AML-193 (cell line): ENCODE measurements at places on chromosomes 2 and 18.

DNA sequence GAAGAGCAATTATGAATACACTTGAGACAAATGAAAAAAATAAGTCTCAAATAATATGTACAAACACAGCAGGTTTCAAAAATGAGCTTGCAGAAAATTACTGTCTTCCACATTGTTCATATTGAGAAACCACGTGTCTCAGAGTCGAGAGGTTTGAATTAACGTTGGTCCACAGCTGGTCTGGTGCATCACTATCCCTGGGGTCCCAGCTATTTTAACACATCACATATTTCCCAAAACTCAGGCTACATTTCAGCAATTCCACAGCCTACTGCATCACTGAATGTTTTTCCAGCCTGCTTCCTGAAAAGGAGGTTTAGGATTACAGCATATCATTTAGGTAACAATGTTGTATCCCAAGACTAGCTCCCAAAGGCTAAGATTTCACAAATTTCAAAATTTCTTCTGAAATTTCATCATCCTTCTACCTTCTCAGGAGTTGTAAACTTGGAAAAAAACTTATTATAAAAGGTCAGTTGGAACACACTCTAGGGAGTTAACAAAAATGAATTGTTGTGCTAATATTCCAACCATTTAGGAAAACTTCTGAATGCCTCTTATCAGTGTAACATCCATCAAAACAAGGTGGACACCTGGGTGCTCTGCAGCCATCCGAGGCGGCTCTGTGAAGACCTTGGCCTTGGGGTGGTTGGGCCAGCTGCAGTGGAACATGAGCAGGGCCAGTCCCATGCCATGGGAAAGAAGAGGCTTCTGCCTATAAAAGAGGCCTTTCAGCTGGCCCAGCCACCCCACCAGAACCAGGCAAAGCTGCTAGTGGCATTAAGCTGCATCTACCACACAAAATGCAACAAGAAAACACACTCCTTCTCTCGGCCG, 198.1 kb upstream of the RBBP8 start:
- DNase-seq, result no peak

GRCh38 chr2:111143107-111143842, 22.6 kb downstream of the BCL2L11 start:
- no peak for DNase-seq

GRCh38 chr2:12819721-12820120, 103.0 kb downstream of the TRIB2 start:
- DNase-seq, result peak; percentile 79

DNA sequence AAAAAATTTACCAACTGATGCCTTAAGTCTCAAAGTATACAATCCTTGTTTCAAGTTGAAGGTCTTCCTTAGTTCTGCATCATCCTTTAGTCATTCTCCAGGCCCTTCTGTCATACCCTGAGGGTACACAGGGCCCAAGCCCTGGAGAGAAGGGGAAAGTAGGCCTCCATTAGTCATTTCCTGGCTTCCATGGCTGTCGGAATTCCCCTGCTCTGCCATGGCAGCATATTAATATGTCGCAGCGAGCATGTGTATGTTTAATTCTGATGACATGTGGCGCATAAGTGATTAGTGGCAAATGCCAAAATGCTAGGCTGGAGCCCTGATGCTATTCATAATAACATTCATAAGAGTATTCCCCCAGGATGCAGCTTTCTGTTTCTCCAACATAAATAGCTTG, 22.1 kb downstream of the GPR39 start:
- no peak for DNase-seq

GRCh38 chr2:22897428-22897827, 487.6 kb upstream of the KLHL29 start:
- DNase-seq, result no peak

DNA sequence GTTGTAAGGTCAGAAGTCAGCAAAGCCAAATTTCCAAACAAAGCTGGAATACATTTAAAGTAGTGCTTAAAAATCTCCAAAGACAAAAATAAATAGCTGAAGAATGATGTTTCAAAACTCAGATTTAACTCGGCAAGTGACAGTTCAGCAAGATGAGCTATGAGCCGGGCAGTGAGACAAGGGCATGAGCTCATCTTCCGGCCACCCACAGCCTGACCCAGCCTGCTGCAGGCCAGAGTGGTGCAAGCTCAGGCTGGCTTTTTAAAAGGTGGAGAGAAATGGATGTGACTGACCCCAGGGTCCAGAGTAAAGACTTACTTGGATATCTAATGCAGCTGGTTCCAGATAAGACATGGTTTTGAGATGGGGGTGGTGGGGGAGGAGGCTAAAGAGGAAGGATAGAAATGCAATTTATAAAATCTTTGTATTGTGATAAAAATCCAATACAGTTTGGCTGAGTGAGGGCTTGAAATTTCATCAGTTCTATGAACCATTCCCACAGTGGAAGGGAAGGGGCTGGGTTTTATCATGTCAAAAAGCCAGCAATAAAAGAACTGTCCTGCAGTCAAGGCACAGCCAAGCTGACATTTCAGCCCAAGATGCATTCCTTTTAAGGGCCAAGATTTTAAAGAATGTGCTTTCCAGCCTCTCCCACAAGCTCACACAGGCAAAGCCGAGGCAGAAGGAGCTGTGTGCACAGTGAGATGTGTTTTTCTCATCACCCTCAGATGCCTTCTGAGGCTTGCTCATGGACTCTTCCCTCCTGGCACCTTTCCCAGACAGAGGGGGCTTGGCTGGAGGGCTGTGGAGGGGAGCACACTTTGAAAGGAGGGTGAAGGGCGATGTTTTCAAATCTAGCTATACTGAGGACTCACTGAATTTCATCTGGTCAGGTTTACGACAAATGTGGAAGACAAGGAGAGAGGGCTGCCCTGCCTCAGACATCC, 97.9 kb upstream of the KLHL29 start:
- no peak for DNase-seq

DNA sequence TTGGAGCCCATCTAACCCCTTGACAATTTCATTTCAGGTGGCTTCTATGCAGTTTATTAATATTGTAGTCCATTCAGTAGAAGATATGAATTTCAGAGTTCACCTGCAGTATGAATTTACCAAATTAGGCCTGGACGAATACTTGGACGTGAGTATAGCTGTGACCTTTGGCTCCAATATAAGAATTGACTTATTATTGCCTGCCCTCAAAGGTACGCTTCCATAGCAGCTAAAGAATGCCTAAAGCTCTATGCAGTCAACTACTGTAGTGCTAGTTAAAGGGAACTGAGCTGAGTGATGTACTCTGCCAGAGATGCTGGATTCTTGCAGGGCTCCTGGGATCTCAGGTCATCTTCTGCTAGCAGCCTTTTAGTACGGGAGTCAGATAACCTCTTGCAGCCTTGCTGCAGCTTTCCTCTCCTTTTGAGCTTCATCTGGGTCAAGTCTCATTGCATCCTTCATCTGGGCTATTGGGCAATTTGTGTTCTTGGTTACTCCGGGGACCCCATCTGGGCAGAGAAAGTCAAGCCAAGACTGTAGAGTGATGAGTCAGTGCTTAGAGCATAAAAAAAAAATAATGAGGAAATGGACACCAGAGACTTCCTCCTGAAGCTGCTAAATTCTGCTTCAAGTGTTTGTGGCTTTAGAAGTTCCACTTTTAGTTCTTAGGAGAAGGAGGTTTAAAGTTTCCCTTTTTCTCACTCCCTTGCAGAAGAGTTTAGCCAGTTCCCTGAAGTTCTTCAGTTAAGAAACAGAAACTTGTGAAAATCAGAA, 105.6 kb downstream of the PRPF40A start:
- DNase-seq, result peak; percentile 99

DNA sequence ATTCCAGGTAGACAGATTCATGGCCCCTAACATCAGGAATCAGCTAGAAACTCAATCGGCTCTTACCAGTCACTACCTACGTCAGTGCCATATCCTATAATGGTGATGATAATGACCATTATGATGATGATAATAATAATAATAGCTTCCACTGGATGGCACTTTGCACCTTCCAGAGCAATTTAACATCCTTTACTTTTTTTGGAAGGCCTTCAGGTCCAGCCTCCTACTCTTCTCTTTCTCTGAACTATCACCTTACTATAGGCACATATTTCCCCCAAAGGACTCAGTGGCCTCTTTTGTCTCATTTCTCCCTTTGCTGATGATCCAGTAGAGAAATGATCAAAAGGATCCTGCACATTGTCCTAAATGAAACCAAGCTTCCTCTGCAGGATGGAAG, 56.0 kb downstream of the BCL11A start:
- no peak for DNase-seq

GRCh38 chr2:139156730-139157129, 376.5 kb upstream of the NXPH2 start:
- no peak for DNase-seq

- peak; percentile 81 for DNase-seq
Observed at GRCh38 chr2:226122041-226122440, 677.6 kb downstream of the IRS1 start.

DNA sequence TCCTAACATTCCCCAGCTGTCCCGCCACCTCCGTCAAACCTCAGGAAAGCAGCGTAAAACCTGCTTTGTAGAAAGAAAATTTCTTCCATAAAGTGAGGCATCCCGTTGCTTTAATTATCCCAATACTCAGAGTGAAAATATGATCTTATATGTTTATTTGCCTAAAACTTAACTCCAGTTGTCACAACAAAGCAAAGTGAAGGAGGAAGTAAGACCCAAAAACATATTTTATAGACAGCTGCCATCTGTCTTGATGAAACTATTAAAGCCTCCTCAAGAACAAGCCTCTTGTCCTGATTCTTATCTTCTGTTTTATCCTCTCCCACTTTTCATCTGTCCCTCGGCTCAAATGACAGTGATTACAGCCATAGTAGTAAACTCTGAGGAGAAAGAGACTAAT, 28.9 kb upstream of the LPIN2 start:
- no peak for DNase-seq

- DNase-seq, result no peak
Observed at GRCh38 chr2:42233976-42234441, 64.9 kb downstream of the EML4 start.

GRCh38 chr2:226640501-226640900, 159.1 kb downstream of the IRS1 start:
- no peak for DNase-seq

DNA sequence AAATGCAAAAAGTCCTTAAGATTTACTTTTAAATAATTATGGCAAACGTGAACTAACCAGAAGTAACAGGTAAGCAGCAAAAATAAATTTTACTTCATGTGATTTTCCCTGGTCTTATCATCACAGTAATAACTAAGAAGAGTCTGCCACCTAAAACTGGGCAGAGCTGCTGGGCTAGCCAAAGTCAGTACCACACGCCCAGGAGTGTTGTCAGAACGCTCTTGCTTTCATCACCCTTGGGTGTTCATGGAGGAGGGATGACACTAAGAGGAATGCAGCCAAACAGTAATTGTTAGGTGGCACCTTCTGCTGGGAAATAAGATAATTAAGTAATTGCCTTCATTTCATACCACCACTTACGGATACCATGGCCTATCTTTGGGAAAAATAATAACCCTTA, 92.0 kb upstream of the NEUROD1 start:
- no peak for DNase-seq

GRCh38 chr2:55364189-55365055, 55.2 kb downstream of the CCDC88A start:
- peak; percentile 64 for DNase-seq

GRCh38 chr2:223459328-223459939, 142.7 kb downstream of the SCG2 start:
- DNase-seq, result peak; percentile 32
